ENCODE measurements at places on chromosomes 16 and 17. TPM values are rescaled to one million over a fixed set of nuclear protein-coding genes. Genes with fewer than 3 reads are reported as not detected.

The C16orf95 gene
- 4.6 TPM for total RNA-seq

The CHST4 gene
- total RNA-seq: not detected

The FNDC8 gene
- not detected for total RNA-seq

The CCL1 gene
- total RNA-seq: not detected

The GNAO1 gene
- under 0.01 TPM for total RNA-seq

The NKD1 gene
- total RNA-seq: under 0.01 TPM

The PYDC1 gene
- not detected for total RNA-seq

The KRT38 gene
- total RNA-seq: not detected

The UBN1 gene
- total RNA-seq: 31.3 TPM

The PRSS33 gene
- total RNA-seq: not detected

The ZG16 gene
- total RNA-seq: not detected

The DHRS13 gene
- 10.3 TPM for total RNA-seq

The PRAC2 gene
- not detected for total RNA-seq

The RPRML gene
- not detected for total RNA-seq

The GP1BA gene
- not detected for total RNA-seq

The TBC1D3C gene
- total RNA-seq: not detected

The FZD2 gene
- 22.7 TPM for total RNA-seq

The HOXB8 gene
- not detected for total RNA-seq

The CCL7 gene
- total RNA-seq: 1.7 TPM

The CACNB1 gene
- 7.9 TPM for total RNA-seq

The KRT25 gene
- not detected for total RNA-seq

The DYNLRB2 gene
- total RNA-seq: not detected

The KRTAP1-1 gene
- not detected for total RNA-seq

The CCL8 gene
- 1.2 TPM for total RNA-seq

The KRTAP9-4 gene
- total RNA-seq: not detected

The ATP1B2 gene
- total RNA-seq: 0.17 TPM

The KRTAP9-8 gene
- not detected for total RNA-seq

The SCARF1 gene
- total RNA-seq: 0.83 TPM

The TSR3 gene
- total RNA-seq: 91.6 TPM

The GRB7 gene
- 0.17 TPM for total RNA-seq

The IL34 gene
- 4.5 TPM for total RNA-seq

The ANKRD40CL gene
- not detected for total RNA-seq

The SLC47A2 gene
- not detected for total RNA-seq

The NAA60 gene
- 15.3 TPM for total RNA-seq

The DUSP3 gene
- total RNA-seq: 47.4 TPM

The RABEP1 gene
- 59.9 TPM for total RNA-seq

The ITGAD gene
- not detected for total RNA-seq

The ADAD2 gene
- total RNA-seq: not detected

The KCNJ18 gene
- total RNA-seq: not detected

The CXCL16 gene
- total RNA-seq: not detected

The OTOP3 gene
- not detected for total RNA-seq
